AG20443 (cell line): ENCODE measurements at places on chromosomes 12 and 14.

DNA sequence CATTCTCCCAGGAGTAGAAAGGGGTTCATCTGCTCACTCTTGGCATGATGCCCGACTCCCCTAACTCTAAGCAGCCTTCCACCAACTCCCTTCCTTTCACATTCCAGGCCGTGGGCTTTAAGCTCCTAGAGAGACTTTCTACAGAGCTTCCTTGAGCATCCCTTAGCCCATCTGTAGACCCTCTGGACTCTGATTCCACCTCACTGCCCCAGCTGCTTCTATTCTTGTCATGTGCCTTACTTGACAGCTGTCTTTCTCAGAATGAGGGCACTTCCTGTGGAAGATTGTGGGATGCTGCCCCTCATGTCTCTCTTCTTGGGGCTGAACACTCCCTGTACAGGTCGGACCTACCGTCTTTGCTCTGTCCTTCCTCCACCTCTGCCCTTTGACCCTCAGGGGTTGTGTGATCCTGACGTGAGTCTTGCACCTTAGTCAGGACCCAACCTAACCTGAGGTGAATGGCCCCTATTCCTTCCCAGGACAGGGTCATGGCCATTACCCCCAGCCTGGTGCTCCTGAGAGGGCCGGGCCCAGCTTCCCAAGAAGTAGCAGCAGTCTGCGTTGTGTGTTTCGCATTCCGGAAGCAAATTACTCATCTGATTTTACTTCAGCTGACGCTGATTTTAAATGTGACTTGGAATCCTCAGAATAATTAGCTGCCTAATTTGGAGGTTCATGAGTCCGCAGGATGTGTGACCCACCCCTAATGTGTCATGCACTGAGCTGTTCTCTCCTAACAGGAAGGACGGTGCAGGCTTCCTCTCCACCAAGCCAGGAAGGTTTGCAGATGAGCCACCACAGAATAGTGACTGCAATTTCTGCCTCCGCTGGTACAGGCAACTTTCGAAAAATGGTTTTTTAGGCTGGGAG, 2.7 kb upstream of the GALNT6 start:
- peak; percentile 90 for DNase-seq

DNA sequence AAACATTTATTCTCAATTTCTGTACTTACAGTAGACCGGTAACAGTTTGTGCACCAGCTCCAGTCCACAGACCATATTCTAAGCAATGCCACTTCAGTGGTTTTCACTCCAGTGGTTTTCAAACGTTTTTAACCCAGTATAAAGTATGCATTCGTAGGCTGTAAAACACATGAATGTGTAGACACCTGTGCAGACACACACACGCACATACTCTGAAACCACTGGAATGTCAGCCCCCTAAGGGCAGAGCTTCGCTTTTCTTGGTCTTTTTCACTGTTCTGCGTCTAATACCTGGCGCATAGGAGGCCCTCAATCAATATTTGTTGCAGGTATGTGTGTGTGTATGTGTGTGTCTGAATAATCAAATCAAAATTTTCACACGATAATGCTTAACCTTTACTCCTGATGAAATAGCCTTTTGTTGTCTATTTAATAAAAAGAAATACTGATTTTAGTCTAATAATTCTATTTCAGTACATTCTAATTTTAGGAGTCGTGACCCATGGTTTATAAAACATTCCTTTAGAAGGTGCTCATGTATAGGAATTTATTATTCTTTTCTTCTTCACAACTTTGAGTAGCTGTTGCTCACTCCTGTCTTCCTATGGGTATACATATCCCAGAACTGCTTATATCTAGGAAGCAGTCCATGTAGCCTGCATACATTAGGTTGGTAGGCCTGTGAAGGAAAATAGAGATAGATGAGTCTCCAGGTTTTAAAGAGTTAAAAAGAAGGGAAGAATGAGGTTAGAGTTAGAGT, 73.6 kb upstream of the REP15 start:
- no peak for DNase-seq

- peak; percentile 92 for DNase-seq
These were observed at the start of gene YBX3 for GRCh38 chr12:10722905-10723746. TSS of gene YBX3 (minus strand) at chr12:10723323. CDS start at chr12:10723111, 212 bp downstream.

DNA sequence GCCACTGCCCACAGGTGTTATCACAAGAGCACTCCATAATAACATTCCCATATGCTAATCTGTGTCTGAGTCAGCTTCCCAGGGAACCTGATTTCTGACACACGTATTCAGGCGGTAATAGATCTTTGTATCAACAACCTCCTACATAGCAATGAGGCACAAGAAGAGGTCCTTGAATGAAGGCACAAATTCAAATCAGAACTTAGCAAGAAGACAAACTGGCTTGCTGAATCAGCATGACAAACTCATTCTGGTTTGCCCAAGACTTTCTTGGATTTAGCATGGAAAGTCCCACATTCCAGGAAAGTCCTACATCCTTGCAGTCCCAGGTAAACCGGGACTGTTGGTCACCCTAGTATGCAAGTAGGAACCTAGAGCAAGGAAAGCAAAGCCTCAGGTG, 33.9 kb upstream of the RNU6-7 start:
- no peak for DNase-seq

- no peak for DNase-seq
These were observed 26.4 kb downstream of the KCNA5 start for GRCh38 chr12:5070090-5070489.

GRCh38 chr14:81509838-81510452, 23.7 kb downstream of the SEL1L start:
- DNase-seq = no peak

DNA sequence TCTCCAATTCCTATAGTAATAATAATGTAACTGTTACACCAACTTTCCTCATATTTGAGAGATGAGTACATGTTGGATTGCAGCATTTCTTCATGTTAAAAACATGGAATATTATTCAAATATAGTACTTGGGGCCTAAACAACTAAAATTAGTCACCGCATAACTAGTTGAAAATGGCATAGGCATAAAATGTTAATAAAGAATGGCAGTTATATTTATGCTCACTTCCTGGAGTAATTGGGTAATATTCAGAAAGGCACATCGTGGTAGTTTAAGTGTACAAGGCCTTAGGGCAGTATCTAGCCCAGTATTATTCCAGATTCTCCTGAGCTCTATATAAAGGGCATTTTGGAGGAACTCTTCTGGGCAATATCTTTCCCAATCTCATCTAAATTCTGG, 46.0 kb downstream of the ERGIC2 start:
- no peak for DNase-seq

- DNase-seq = no peak
These were observed 12.4 kb downstream of the GCN1 start for GRCh38 chr12:120181991-120182631.

GRCh38 chr12:53938326-53939140, at the start of gene HOXC13:
TSS of gene HOXC13 (plus strand) at chr12:53938831. CDS start at chr12:53938907, 76 bp downstream.
- peak; percentile 57 for DNase-seq

GRCh38 chr14:100421756-100422470, 98.8 kb downstream of the SLC25A47 start:
- no peak for DNase-seq

DNA sequence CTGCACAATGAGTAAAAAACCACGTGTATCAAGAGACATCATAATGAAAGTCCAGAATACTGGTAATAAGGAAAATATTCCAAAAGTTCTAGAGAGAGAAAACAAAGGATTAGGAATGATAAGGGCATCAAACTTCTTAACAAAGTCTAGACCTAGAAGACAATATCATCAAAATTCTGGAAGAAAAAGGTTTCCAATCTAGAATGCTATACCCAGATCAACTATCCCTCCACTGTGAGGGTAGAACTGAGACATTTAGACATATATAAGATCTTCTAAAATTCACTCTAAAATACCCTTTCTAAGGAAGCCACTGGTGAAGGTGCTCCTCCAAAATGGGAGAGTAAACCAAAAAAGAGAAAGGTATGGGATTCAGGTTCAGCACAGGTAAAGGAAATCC, 2.9 kb downstream of the C1RL start:
- DNase-seq = no peak

DNA sequence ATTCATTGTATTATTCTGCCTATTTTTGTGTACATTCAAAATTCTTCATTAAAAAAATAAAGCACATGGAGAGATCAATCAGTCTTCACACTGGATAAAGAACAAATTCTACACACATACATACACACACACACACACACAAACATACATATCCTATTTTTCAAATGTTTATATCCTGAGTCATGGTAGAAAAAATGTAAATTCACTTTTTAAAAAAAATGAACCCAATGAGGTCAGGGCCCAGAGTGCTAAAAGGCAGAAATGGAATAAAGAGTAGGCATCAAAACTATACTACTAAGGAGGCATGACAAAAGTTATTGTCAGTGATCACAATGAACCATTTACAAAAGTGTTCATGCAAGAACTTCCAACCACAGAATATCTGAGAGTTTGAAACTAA, 17.3 kb downstream of the GALC start:
- no peak for DNase-seq

DNA sequence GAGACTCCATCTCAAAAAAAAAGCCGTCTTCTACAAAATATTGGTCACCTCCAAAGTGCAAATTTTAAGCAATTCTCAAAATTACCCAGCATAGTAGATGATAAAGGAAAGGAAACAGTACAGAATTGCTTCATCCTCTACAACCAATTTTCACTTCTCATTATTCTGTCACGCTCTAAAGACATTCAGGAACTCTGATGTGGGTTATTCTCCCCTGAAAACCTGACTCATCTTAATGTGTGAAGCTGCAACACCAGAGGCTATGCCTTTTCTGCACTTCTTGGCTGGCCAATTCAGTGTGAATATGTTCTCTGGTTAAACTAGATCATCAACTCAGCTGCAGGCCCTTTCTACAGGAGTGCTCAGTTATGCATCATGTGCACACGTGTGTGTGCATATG, 11.0 kb downstream of the PTGER2 start:
- DNase-seq = no peak

- DNase-seq = no peak
These were observed 45.9 kb upstream of the BDKRB2 start for GRCh38 chr14:96158735-96159134.

- peak; percentile 77 for DNase-seq
These were observed 15.3 kb downstream of the AREL1 start for GRCh38 chr14:74697543-74697942.

GRCh38 chr12:32196250-32197198, 89.9 kb downstream of the BICD1 start:
- no peak for DNase-seq

DNA sequence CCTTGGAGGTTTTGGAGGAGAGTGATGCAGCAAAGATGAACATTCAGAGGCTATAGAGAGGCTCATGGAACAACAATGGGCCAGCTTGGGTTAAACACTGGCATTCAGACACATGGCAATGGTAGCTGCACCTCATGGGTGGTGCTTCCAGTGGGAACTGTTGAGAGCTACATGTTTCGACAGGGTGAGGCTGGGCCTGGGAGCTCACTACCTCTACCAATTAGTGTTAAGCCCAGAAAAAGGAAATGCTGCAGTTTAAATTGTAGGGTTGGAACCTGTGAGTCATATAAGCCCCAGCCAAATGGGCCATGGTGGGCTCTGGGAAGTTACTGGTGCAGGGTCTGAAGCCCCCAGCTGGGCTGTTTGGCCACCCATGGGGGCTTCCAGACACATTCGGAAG, 279.7 kb downstream of the ZFP36L1 start:
- no peak for DNase-seq

- DNase-seq = no peak
These were observed 10.5 kb downstream of the PRKAB1 start for GRCh38 chr12:119678459-119678858.

DNA sequence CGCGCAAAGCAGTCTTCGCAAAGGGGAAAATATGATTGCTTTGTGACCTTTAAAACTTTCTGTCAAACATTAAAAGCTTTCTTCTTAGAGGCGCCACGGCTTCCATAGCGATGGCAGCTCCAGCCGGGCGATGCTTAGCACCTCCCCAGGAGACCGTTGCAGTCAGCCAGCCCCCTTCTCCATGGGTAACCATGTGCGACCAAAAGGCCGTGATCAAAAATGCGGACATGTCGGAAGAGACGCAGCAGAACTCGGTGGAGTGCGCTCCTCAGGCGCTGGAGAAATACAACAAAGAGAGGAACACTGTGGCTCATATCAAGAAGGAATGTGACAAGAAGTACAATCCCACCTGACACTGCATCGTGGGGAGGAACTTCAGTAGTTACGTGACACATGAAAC, 12.7 kb upstream of the STON2 start:
- no peak for DNase-seq

DNA sequence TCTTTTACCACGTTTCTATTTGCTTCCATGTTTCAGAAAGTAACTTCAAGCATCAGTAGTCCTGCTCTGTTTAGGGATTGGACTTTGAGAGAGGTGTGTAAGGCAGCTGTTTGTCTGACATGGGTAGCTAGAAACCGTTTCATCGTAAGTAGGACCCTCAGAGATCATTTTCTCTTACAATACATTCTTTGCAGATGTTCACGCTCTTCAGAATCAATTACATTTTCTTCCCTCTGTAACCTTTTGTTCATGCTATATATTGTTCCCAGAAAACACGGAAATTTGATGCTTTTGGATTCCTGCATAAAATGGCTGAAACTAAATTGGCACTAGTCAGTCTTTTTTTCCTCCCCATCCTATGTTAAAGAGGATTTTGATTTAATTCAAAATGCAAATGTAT, 62.6 kb upstream of the AEBP2 start:
- DNase-seq = no peak

DNA sequence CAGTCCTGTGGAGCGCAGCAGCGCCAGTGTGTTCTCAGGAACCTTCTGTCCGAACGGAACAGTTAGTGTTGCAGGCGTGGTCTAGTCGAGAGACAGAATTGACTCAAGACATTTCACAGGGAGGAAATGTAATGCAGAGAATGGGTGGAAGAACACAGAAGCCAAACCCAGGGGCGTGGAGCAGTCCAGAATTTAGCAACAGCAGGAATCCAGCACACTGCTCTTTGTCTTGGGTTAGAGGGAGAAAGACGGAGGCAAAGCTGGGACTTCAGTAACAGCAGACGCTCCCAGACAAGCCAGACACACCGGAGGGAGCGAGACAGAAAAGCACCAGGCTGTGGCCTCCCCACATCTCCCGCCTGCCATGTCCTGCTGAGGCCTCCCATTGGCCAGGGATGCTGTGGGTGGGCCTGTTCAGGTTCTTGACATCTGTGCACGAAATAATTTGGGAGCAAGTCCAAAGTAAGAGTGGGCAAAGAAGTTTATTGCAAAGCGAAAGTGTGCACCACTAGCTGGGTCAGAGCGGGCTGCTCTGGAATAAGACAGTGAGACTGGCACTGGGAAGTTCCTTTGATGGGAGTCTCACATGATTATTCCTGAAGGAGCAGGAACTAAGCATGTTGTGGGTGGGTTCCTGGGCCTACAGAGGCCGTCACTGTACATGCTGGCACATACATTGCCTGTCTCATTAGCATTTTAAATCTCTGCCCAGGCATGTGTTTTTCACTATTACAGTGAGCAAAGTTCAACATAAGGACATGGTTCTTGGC, 339.3 kb upstream of the SFSWAP start:
- peak; percentile 46 for DNase-seq

- peak; percentile 84 for DNase-seq
These were observed at the start of gene TNFRSF1A for GRCh38 chr12:6341417-6342139. TSS of gene TNFRSF1A (minus strand) at chr12:6342076. CDS start at chr12:6341814, 262 bp downstream.

GRCh38 chr14:51704545-51704944, 52.8 kb downstream of the FRMD6 start:
- DNase-seq = no peak

DNA sequence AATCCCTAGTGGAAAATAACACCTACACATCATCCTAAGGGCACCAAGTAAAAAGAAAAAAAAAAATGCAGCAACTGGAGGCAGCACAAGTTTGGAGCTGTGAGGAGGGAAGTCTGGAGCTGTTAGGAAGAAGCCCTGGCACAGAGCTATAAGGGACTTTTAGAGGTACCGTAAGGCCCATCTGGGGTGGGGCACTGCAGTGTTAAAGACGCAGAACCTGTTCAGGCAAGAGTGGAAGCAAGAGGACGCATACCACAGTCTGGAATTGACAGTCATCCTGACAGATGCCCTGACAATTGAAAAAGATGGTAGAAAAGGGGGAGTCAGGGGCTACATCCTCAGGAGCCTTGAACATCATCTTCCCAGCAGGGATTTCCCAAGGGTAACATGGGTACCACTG, 195.9 kb upstream of the PLEKHG7 start:
- DNase-seq = no peak
